GM03348 (cell line): ENCODE measurements at places on chromosomes 6 and 20.

GRCh38 chr6:11637266-11637665, 99.7 kb downstream of the TMEM170B start:
- DNase-seq, result no peak

GRCh38 chr6:14035874-14036273, 81.7 kb upstream of the CD83 start:
- DNase-seq, result no peak

- DNase-seq, result no peak
Measured at GRCh38 chr20:48957533-48957932, 36.0 kb downstream of the ARFGEF2 start.

GRCh38 chr6:135525594-135525993, 28.1 kb upstream of the AHI1 start:
- DNase-seq, result no peak

DNA sequence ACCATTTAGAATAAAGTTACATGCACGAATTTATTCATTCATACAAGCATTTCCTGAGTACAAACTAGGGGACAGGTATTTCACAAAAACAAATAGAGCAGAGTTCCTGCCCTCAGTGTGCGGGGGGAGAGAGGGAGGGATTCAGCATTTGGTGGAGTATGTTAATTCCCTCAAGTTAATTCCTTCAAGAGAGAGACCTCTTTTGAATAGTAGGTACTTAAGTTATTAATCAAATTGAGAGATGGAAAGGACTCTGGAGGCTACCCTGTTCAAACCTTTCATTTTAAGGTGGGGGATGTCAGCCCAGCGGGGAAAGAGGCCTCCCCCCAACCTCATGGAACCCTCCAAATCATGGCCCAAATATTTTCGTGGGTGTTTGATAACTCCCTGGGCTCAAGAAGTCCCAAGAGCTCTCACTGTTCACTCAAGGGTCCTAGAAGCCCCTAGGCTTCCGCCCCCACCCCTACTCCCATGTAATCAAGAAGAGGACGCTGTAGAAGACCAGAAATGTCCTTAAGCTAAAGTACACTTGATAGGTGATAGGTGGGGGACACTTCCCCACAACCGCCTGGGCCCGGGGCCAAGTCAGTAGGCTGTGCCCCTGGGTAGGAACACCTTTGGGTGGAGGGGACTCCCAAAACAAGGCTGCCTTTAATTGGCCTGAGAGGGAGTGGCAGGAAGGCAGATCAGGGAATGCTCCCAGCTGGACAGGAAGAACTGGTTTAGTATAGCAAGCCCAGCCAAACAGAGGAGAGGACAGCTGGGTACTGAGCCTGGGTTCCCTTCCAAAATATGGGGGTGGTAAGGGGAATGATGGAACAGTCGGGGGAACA, 2.9 kb downstream of the SDC4 start:
- peak; percentile 44 for DNase-seq

GRCh38 chr6:129094147-129094546, 211.2 kb downstream of the LAMA2 start:
- DNase-seq, result no peak

- DNase-seq, result peak; percentile 66
Measured at GRCh38 chr6:903761-904160, 210.8 kb upstream of the EXOC2 start.

GRCh38 chr20:59154317-59155013, 9.2 kb upstream of the ZNF831 start:
- no peak for DNase-seq

DNA sequence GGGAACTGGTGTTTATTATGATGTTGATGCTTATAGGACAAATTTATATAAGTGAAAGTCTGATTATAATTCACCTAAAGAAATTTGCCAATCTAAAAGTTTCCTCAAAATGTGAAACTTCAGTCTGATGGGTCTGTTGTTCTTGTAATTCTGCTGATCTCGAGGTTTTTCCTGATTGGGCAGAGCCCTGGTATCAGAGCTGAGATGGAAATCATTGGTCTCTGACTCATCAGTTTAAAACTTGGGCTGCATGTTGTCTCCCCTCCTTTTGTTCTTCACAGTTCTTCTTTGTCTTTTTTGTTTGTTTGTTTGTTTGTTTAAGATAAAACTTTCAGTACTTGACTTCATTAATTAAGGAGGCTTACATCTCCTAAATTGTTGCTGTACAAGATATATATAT, 5.9 kb downstream of the SMAP1 start:
- DNase-seq, result peak; percentile 23

DNA sequence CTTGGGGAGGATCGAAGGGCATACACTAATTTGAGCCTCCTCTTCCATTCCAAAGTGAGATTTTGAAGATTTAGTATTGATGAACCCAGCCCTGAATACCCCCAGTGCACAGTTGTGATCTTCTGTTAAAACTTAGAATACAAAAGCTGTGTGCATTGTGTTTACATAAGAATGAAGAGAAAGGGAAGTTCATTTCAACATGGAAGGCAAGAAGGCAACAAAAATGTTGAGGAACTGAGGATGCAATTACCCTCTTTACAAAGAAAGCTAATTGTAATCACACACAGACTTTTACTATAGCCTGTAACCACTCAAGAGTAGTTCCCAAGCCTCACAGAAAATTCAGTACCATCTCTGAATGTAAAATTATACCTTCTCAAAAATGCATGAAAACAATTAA, 49.3 kb downstream of the GFOD1 start:
- no peak for DNase-seq

- DNase-seq, result no peak
Measured at GRCh38 chr20:19890445-19891051, 126.6 kb upstream of the NAA20 start.

- DNase-seq, result no peak
Measured at GRCh38 chr6:89979481-89980119, 85.3 kb downstream of the GJA10 start.

- DNase-seq, result no peak
Measured at GRCh38 chr20:5349448-5349847, 32.7 kb upstream of the PROKR2 start.

- DNase-seq, result no peak
Measured at GRCh38 chr6:137020776-137021175, 24.0 kb downstream of the IL20RA start.

- DNase-seq, result no peak
Measured at GRCh38 chr6:119337762-119338161, 11.8 kb downstream of the MAN1A1 start.

DNA sequence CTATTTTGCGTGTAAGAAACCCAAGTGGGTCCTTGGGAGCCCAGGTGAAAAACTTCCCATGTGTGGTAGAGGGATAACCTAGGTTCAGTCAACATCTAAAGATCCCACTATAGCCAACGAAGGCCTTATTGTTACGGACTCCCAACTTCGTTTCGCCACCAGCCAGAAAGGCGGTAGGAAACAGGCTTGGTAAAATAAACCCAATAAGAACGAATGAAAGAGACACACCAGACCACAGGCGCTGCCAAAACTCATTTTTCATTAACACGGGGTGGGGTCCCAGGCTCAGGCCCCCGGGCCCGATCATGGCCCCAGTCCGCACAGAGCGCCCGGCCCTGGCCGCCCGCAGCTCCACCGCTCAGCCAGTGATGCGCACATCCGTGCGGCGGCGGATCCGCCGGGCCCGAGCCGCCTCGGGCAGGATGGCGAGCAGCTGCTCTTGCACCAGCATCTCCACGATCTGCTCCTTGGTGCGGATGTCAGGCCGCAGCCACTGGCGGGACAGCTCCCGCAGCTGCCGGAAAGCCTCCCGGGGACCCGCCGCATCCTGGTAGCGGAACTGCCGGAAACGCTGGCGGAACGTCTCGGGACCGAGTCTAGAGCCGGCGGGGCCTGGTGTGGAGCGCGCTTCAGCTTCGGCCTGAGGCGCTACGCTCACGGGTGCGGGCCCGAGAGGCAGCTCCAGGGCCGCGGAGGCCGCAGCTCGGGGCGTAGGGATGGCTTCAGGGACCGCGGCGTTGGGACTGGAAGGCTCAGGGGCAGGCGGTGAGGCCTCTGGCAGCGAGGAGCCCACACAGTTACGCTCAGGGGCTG, 709 bp downstream of the SCAND1 start:
- DNase-seq, result peak; percentile 62

DNA sequence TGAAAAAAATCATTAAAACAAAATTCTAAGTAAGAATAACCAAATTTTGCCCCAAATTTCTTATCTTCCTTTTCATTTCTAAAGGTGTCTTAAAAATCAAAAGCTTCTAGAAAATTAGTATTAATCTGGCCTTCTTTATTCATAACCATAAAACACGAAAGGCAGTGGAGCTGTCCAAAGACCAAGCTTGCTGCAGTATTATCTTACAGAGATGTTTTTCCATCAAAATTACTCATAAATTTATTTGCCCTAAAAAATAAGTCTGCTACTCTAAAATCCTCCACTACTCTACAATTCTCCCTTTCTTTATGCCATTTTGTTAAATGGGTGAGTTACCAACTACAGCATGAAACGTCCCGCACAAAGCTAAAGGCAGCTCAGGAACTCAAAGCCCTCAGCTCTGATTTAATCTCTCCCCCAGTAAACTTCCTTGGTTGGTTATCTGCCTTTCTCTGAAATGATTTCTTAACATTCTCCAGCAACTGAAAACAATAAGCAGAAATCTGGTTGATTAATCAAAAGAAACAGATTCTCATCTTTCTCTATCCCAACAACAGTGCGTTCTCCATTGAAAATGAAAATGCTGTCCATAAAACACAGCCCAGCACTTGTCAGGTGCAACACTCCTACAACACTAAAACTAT, 2.1 kb downstream of the USP49 start:
- no peak for DNase-seq

DNA sequence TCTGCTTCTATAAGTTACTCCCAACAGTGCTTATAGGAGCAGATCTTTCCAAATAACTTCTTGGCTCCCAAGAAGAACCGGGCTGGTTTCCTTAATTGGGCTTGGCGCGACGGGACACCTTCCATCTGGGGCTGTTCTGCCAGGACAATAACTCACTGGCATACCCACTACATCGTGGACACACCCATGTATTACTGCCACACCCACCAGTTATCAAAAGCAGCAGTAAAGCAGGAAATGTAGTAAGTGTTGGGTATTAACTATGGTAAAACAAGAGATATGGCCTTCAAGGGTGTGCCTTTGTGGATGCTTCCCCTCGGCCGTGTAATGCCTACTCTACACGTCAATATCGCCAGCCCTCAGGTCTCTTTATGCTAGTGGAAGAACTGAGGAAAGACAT, 24.7 kb downstream of the CNKSR3 start:
- no peak for DNase-seq

DNA sequence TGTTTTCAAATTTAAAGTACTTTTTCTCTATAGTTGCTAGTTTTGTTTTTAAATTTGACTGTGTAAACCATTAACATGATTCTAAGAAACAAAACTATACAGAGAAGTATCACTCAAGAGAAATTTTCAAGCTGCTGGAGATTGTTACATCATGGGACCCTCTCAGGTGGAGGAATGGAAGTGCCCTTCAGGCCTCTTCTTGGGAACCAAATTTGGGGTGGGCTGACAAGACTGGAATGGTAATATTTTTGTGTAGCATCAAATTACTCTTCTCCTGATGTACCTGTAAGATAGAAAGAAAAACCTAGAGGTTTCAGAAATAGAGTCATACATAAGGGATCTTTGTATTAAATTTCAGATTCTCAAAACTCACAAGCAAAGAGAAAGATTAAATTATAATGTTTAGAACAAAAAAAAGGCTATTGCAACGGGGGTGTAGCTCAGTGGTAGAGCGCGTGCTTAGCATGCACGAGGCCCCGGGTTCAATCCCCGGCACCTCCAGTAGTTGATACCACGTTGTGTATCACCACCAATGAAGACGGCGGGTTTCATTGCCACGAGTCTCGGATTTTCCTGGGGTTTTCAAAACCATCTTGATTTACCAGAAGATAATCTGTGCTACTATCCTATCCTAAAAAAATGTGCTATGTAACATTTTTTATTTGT, 193.7 kb downstream of the GPX5 start:
- no peak for DNase-seq

- no peak for DNase-seq
Measured at GRCh38 chr6:16670183-16670582, 91.1 kb downstream of the ATXN1 start.

- DNase-seq, result peak; percentile 7
Measured at GRCh38 chr6:123380257-123380656, 256.5 kb downstream of the TRDN start.

DNA sequence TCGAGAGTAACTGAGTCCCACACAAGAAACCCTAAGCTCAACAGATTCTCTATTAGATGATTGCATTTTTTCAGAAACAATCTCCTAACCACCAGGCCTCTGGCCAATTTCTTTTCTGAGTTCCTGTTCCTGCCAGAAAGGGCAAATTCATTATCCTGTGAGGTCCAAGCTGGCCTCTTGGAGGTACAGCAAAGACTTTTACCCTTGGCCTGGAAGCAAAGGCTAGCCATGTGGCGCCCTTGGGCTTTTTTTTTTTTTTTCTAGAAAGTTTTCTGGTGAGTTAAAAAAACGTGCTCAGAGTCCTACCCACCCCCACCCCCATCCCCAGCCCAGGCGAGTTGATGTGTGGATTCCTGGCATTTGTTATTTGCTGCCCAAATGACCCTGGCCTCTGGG, 59.0 kb upstream of the EEF1A1 start:
- peak; percentile 72 for DNase-seq

GRCh38 chr6:115004982-115005381, 662.2 kb upstream of the HS3ST5 start:
- no peak for DNase-seq

GRCh38 chr6:42555477-42556457, 8.1 kb upstream of the UBR2 start:
- no peak for DNase-seq

DNA sequence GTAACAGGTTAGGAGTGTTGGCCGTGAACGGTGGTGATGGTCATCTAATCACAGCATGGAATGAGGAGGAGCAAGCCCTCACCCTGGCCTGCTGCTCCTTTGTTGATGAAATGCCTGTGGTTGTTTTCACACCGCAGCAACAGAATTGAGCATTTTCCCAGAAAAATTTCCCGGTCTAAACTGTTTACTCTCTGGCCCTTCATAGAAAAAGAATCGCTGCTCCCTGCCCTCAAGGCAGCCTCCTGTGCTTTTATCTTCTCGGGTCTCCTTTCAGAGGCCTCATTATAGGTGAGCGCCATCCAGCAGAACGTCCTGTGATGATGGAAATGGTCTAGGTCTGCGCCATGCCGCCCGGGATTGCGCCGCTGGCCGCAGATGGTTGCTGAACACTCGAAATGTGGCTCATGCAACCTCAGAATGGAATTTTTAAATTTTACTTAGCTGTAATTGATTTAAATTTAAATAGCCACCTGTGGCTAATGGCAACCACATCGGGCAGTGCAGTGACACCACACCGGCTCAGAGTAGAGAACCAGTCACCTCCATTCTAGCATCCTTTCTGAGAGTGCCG, 30.2 kb downstream of the PHACTR3 start:
- no peak for DNase-seq

DNA sequence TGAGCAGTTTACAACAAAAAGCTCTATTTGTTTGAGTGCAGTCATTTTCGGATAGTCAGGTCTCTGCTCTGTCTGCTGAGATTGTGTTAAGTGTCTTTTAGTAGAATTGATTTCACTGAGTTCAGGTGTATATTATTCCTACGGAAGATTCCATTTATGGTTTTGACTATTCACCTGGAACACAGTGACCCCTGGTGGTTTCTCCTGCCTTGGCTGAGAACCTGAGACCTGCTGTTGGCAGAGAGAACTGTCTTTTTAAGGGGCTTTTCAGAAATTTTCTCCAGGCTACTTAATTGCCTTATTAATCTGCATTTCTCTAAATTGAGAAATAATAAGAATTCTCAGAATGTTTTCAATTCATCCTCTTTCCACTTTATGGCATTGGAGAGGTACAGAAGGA, 508.0 kb downstream of the TBC1D32 start:
- DNase-seq, result no peak

GRCh38 chr6:36023996-36024795, at the start of gene SLC26A8:
TSS of gene SLC26A8 (minus strand) at chr6:36024641. CDS start at chr6:36019707, 4,934 bp downstream.
- no peak for DNase-seq
